ENCODE measurements at places on chromosomes 6 and 20. TPM values are rescaled to one million over a fixed set of nuclear protein-coding genes. Genes with fewer than 3 reads are reported as not detected.
A peak's percentile ranks its signal among the peaks of the same experiment; 100 is the strongest.

Gene DAAM2
- total RNA-seq, result 4.0 TPM

GRCh38 chr20:24670341-24670872 lies 201.0 kb downstream of the SYNDIG1 start:
- no peak for DNase-seq

DNA sequence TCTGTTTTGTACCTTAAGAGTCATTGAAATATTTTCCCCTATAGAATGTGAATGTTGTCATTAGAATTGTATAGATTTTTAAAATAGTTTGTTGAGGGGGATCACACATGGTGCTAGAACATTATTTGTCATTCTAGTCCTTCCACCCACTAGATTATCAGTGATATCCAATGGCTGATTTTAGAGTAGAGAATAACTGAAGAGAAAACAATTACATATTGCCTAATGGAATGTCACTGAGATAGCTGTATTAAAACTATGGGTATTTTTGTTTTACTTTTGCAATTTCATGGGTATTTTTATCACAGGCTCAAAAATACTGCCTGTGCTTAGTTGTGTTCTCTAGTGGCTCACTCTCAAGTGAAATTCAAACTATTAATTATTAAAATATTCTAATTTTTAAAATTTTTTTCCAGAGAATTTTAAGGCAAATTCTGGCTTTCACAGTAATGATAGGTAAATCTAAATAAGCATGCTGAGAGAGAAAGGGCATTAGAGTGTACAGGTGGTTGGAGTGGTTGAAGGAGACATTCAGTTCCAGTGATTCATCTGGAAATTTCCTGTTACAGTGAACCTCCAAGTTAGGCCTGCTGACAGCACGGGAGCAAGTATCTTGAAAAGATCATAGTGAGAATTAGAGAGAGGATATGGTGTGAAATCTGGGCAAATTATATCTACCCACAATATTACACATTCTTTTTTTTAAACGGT lies 399.6 kb downstream of the NKAIN2 start:
- DNase-seq, result no peak

DNA sequence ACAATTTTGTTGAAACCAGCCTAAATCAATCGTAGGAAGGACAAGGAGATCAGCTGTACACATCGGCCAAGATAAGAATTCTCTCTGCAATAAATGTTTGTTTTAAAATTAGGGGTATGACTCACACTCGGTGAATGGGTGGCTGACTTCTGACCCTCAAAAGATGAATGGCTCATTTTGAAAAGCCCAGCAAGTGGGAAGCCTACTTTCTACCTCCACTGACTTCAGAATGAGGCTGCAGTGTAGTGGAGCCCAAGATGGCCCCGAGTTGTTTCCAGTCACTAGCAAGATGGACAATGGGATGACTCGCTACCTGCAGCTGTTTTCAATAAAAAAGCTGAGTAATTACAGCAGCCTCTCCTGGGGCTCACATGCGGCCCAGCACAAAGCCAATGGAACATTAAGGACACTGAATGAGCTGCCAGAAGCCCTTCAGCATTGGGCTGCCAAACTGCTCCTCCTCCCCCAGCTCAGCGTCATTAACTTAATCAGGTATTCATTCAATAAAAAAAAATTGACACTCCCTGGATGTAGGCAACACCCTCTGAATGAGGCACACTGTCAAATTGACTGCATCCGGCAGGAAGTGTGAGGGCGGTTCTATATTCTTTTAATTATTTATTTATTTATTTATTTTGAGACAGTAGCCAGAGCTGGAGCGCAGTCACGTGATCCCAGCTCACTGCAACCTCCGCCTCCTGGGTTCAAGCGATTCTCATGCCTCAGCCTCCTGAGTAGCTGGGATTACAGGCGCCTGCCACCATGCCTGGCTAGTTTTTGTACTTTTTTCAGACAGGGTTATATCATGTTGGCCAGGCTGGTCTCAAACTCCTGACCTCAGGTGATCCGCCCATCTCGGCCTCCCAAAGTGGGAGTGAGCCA lies 107.3 kb downstream of the GMPR start:
- peak; percentile 99 for DNase-seq

GRCh38 chr20:51628533-51629398 lies 86.2 kb upstream of the NFATC2 start:
- peak; percentile 94 for DNase-seq

Gene GMPR
- total RNA-seq, result 34.9 TPM

Gene TMEM170B
- 0.60 TPM for total RNA-seq

Gene JPH2
- 24.2 TPM for total RNA-seq

DNA sequence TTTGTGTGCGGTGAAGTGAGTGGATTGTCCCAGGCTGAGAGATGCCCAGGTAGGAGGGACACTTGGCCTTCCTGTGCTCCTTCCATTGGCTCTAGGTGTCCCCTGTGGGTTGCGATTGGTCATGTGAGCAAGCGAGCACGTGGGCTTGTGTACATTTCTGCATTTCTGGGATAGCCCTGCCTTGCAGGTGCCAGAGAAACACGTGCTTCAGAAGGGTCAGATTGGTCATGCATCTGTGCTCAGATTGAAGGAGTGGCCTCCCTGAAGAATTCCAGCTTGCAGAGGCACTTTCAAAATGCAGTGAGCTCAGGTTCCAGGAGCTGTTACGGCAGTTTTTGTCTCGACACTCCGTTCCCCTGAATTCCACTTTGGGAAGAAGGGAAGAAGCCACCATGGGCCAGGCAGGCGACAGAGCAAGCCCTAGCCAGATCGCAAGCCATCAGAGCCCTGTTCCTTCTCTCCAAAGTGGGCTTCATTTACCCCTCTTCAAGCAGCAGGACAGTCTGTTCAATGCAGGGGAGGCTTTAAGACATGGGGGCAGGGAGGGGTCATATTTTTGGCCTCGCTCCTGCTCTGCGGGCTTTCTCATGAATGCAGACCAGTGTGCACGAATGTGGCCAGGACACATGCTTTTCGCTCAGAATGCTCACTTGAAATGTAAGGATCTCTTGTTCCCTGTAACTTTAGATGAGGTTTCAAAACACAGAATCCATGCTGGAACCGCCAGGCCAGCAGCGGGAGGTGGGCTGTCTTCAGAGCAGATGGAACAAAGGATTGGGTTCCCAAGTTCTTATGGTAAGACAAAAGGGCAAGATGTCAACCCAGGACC lies 78.6 kb upstream of the AKAP12 start:
- DNase-seq, result peak; percentile 30

Gene SH3BGRL2
- 0.59 TPM for total RNA-seq

GRCh38 chr20:41627001-41627495 lies 8.9 kb upstream of the CHD6 start:
- no peak for DNase-seq

DNA sequence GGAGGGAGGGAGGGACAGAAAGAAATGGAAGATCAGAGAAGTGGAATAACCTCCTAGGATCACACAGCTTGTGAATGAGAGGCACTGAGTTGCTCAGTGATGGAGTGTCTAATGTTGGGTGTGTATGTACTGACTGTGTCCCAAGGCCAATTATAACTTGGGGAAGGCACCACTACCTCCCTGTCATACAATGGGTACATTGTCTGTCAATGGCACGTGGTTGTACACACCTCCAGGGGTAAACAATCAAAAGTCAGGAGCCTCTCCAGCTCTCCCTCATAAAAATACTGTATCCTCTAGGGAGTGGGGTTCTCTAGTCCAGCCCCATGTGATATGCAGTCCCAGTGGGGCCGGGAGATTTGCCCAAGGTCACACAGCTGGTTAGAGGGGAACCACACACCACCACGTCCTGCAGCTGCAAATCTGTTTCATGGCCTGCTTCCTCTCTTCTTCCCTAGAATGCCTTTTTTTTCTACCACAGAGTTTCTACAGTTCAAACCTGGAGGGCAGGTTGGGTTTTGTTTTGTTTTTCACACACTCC lies 112.5 kb downstream of the SNX5 start:
- peak; percentile 98 for DNase-seq

Gene DDO
- 5.5 TPM for total RNA-seq

DNA sequence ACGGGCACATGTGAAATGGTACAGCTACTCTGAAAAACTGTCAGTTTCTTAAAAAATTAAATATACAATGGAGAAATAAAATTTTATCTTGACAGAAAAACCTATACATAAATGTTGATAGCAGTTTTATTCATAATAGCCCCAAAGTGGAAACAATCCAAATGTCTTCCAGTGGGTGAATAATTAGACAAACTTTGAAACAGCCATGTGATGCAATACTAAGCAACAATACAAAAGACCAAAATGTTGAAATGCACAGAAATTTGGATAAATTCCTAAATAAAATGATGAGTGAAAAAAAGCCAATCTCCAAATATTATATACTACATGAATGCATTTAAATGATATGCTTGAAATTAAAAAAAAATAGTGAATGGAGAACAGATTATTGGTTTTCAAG lies 523.1 kb downstream of the HTR1B start:
- no peak for DNase-seq

Gene TDRD6
- total RNA-seq, result not detected

DNA sequence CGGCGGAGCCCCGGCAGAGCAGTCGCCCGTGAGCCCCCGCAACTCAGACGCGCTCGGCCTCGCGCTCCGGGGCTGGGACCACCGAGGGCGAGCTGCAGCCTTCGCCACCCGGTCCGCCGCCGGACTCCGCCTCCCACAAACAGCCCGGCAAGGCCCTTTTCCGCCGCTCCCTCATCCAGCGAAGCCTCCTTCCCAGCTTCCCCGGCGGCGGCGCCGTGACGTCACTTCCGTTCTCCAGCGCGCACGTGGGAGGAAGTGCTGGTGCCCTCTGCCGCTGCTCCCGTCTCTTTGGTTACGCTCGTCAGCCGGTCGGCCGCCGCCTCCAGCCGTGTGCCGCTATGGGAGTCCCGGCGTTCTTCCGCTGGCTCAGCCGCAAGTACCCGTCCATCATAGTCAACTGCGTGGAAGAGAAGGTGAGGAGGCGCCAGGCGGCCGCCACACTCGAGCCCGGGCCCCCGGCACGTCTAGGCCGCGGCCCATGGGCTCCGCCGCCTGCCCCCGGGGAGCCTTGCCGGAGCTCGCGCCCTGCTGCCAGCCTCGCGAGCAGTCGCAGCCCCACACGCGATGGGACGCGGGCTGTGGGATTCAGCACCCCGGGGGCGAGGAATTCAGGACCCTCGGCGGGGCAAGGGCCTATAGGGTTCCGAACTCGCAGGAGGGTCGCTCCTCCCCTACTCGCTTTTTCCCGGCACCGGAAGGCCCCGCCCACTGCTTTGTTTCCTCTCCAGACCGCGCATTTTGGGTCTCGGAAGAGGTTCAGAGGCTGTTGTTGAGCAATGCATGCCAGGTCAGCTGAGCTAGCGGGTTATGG lies at the start of gene XRN2:
Gene XRN2, plus strand, starts transcription at position 271 of the 811 bp plus-strand sequence. Its CDS starts 68 bp downstream, at position 339.
- peak; percentile 96 for DNase-seq

DNA sequence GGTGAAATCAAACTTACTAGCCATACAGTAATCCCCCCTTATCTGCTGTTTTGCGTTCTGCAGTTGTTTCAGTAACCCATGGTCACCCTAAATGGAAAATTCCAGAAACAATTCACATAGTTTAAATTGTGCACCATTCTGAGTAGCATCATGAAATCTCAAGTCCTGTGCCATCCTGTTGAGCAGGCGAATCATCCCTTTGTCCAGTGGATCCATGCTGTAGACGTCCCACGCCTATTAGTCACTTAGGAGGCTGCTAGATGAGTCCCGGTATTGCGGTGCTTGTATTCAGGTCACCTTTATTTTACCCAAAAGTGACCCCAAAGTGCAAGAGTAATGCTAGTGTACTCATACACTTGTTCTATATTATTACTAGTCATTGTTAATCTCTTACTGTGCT lies 46.4 kb downstream of the HECA start:
- no peak for DNase-seq

DNA sequence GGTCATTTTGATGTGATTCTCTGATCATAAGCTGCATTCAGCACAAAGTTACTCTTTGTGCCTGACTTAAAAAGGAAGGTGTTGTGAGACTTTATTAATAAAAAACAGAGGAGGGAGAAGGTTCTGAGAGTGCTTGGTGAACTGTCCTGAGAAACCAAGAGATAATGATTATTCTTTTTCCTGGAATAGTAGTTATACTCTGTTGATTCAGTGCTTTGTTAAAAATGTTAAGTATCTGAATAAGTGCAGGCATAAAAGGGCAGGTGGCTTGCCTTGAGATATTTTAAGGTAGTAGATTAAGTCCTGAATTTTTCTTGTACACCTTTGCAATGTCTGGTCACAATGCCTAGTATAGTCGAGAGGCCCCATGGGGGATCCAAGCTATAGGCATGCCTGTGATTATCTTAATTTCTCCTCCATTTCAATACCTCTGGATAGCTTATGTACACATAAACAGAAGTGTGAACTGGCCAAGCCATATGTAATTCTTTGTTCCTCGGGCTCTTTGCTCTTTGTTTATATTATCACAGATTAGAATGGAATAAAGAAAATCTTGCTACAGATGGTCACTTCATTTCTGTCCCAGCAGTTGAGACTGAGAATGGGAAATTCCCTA lies 50.0 kb downstream of the SOBP start:
- no peak for DNase-seq

Data from RPMI7951 (cell line).